ENCODE measurements at places on chromosomes 7 and 10. TPM values are rescaled to one million over a fixed set of nuclear protein-coding genes. Genes with fewer than 3 reads are reported as not detected.

DNA sequence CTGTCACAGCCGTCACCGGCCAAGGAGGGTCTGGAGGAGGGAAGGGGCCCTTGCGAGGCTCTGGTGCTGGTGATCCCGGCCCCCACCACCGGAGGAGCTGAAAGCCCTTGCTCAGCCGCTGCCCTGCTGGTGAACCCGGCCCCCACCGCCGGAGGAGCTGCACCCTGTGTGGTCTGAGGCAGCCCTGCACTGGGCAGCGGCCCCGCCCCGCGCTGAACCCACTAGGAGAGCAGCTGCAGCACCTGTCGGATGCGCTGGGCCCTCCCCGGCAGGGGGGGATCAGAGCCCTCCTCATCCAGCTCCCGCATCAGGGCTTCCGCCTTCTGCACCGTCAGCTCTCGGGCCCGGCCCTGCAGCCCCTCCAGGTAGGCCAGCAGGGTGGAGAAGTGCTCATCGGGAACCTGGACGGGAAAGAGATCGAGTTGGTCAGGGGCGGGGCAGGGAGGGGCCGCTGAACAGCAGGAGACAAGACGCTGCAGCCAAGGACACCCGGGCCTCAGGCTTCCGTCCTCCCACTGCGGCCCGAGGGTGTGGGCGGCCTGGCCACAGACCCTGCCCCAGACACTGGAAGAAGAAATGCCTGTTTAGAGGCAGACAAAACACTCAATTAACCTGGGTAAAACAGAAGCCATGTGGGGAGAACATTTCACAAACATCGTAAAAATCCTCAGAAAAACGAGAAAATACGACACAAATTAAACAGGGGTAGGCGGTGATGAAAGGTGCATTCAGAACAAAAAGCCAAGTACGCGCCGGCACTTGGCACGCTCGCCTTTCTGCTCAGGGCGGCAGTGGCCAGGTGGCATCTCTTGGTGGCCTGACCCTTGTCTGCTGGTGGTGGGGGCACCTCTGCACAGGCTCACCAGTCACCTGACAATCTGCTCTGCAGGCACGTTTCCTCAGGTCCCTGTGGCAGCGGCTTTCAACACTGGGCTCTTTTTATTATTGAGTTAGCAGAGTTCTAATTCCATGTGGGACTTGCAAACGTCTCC, 14.7 kb downstream of the CYP2W1 start:
- no peak for DNase-seq

- no peak for DNase-seq
Measured at GRCh38 chr10:102465466-102465865, 14.1 kb upstream of the C10orf95 start.

GRCh38 chr10:17607603-17608332, 9.4 kb downstream of the HACD1 start:
- DNase-seq = peak; percentile 64

DNA sequence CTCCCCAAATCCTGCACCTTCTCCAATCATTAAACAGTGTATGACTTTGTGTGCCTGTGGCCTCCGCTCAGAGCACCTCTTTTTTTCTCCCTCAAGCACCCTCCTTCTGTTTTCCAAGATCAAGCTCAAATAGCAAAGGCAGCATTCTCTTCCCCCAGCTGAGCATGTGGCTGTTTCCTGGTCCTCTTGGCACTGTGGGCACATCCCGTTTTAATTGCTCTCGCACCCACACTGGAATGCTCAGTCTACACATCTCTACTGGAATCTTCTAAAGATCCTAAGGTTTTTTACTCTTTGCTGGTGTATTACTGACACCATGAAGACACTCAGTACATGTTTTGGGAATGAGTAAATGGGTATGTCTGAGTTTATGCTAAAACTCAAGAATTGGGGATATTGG, 107.4 kb downstream of the WDFY4 start:
- DNase-seq = no peak

DNA sequence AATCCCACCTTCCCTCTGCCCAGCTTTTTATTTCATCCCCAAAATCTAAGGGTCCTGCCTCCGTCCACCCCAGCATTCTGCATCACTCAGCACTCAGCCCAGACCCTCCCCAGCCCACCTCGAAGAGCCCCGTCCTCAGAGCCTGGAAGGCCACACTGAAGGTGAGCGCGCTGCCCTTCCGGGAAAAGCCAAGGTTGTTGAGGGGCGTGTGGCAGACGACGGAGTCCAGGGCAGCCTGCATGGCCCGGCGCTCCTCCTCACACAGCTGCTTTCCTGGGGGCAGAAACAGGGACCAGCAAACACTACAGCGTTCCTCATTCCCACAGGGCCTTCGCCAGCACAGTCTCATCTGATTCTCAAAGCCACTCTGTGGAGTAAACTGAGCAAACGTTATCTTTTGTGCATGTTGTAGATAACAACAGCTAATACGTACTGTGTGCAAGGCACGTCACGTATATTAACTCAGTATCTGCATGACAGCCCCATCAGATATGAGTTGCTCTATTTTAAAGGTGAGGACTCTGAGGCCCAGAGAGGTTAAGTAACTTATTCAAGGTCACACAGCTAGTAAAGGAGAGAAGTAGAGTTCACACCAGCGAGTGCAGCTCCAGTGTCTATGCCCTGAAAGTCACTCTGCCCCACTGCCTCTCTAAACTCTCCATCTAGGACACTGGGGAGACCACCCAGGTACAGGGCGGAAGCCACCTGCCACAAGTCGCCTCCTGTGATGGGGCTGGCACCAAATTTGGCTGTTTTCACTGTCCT, 2.8 kb downstream of the TRAPPC14 start:
- DNase-seq = no peak

The DIP2C gene
- 7.0 TPM for total RNA-seq

DNA sequence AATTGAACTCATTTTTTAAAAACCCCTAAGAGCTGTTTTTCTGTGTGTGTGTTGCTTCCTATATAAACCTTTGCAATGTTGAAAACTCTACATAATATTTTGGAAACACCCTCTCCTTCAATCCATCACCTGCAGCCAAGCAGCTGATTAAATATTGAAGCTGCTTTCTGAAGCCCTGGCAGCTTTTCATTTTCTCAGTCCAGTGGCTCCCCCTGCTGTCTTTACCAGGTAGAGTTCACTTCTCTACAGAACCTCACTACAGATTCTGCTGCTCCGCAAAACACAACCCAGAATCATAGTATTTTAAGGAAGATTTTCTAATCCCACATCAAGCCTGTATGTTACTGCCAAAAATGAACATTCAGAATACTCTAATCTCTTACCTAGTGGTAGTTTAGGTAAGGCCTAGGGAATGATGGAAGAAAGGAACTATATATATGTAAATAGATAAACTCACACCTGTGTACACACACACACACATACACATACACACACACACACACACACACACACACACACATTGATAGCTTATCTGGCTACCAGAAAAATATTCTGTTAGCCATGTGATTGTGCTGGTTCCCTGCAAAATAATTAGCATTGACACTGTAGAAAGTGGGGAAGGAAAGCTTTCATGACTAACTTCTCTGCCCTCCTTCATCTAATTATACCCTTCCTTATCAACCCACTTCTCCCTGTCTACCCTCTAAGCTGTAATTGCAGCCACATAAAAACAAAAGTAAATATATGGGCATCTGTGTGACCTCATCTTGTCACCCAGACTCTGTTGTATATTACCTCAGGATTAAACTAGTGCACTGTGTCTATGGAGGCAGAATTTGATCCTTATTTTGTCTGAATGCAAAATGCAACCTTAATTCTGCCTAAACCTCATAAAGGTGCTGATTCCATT, 229.5 kb upstream of the FZD1 start:
- peak; percentile 17 for DNase-seq

- no peak for DNase-seq
Measured at GRCh38 chr10:70845256-70845655, 29.5 kb downstream of the SGPL1 start.

Measured in RPMI7951 (cell line).